ENCODE measurements at places on chromosomes 11 and 22.

- DNase-seq, result peak; percentile 56
Observed at GRCh38 chr11:71580057-71581003, 2.3 kb downstream of the KRTAP5-11 start.

GRCh38 chr22:32473388-32473952 is 1.1 kb upstream of the FBXO7 start:
- peak; percentile 41 for DNase-seq

- DNase-seq, result no peak
Observed at GRCh38 chr11:9528573-9529333, 44.7 kb upstream of the WEE1 start.

DNA sequence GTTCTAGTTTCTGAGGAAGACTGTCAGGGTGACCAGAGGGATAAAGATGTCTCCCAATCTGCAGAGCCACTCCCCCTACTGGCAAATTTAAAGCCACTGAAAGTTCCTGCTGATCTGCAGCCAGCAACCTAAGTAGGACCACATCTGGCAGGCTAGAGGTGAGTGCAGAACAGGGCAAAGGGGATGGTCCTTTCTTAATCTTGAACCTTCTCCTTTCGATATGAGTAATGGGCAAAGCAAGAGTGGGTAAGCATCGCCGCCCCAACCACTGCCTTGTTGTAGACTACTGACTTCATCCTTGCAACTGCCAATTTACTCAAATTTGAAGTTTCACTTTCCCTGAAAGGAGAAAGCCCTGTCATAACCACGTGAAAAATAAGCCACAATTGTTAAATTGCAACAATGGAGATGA is 30.7 kb downstream of the SCUBE2 start:
- no peak for DNase-seq

GRCh38 chr22:21587803-21588611 is 20.5 kb downstream of the UBE2L3 start:
- DNase-seq, result no peak

- no peak for DNase-seq
Observed at GRCh38 chr11:58616594-58616993, 5.9 kb upstream of the CNTF start.

GRCh38 chr22:43859176-43859575 is 3.1 kb downstream of the SULT4A1 start:
- no peak for DNase-seq

DNA sequence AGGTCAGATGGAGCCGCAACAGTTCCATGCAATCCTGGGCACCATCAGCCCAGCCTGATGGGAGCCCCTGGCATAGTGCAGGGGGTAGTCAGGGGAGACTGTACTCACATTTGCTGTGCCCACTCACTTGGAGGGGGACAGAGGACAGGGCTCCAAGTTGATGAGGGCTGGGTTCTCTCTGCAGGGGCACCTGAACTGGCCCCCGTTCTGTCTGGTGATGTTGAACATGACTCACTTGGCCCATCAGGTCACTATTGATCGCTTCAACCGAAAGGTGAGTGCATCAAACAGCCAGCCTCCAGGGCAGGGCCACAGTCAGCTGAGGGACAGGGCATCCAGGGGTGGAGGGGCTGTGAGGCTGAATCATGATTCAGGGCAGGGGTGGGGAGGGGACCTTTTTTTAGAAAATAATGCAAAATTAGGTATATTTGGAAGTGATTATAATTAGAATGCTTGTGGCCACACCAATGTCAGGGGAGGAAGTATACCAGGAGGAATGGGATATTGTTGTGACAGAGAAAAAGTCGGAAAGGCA is 66.4 kb downstream of the OTOG start:
- DNase-seq, result no peak

- DNase-seq, result no peak
Observed at GRCh38 chr11:105713696-105714095, 103.8 kb downstream of the GRIA4 start.

- DNase-seq, result no peak
Observed at GRCh38 chr11:120688163-120688562, 176.6 kb downstream of the GRIK4 start.

DNA sequence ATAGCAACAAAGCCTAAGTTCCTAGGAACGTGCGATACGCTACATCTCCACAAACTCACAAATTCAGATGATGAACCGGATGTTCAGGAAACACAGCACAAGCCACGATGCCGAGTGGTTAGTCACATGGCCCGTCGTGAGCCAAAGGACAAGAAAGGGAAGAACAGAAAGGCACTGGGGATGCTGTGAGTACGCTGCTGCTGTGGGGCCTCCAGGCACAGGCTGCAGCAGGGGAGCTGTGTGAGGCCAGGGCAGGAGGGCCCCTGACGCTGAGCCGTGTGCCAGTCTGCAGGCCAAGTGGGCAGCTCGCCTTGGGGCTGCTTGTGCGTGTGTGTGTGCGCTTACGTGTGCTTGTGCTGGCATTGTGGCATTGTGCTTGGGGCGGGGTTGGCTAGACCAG is 89.4 kb downstream of the CTTN start:
- DNase-seq, result no peak

DNA sequence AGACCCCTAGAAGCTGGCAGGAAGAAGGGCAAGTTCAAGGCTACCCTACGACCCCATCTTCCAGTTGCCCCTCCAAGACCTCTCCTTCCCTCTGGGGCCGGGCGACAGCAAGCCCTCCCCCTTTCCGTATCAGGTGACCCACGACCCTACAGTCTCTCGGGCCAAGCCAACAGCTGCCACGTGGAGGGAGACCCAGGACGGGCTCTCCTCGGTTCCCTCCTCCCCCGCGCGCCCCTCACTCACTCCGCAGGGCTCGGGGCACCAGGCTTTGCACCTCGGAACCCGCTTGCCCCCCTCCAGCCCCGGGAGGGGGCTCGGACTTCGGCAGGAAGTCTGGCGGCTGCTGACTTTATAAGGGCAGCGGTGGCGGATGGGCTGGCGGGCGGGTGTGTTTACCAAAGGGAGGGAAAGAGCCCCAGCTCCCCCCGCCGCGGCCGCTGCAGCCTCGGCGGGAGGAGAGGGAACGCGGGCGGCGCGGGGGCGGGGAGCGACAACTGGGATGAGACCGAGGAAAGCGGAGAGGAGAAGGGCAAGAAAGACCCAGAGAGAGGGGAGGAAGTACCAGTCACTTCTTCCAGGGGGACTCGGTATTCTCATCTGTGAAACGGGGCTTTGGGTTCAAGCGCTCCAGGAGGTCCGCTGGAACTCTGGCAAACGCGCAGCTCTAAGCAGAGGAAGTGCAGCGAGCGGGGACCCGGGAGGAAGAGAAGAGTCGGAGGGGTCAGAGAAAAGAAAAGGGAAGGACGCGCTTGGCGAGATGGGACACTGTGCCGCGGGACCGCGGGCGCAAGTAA is 767 bp downstream of the SLC43A1 start:
- peak; percentile 21 for DNase-seq

DNA sequence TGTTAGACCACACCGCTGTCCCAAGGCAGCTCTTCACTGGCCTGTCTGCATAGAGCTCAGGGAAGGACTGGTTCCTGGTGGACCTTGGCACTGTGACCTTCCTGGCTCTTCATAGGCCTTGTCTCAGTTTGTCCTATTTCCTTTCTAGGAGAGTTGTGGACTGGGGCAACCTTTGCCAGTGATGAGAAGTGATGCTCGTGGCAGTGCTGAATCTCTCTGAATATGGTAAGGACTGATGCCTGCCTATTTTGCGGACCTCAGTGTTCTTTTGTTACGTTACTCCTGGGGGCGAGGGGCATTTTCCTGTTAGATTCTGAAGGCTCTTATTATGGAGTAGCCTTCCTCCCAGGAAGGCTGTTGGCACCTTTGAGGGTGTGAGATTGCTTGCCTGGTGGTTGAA is 24.2 kb downstream of the CABIN1 start:
- DNase-seq, result no peak

GRCh38 chr11:83784419-83784818 is 498.3 kb upstream of the CCDC90B start:
- DNase-seq, result no peak

DNA sequence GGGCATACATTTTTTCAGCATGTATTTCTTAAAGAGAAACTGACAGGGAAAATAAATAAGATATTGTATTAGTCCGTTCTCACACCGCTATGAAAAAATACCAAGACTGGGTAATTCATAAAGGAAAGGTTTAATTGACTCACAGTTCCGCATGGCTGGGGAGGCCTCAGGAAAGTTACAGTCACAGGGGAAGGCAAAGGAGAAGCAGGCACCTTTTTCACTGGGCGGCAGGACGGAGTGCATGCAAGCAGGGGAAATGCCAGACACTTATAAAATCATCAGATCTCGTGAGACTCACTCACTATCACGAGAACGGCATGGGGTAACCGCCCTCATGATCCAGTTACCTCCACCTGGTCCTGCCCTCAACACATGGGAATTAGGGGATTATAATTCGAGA is 44.2 kb downstream of the PPFIA1 start:
- DNase-seq, result no peak

GRCh38 chr11:58531865-58532341 is 24.0 kb upstream of the OR5B21 start:
- DNase-seq, result no peak

Measured in endothelial cell (in vitro differentiated cells).